ENCODE measurements at places on chromosomes 12 and 14.

- DNase-seq: no peak
These were observed 287.1 kb upstream of the SRRM4 start for GRCh38 chr12:118694128-118694775.

DNA sequence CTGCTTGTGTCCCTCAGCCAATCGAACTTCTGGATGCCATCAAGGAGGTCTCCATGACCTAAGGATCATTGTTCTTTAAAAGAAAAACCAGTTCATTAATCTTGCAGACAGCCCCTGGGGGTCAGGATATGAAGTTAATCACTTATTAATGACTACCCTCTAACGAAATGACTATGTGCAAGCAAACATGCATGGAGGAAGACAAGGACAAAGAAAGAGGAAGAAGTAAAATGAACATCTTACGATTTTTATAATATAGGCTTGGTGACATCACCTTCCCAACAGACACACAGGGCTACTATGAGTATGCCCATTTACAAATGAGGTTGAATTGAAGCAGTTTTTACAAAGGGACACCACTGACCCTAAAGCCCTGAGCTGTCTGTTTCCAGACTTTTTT is 111.1 kb upstream of the AMIGO2 start:
- DNase-seq: peak; percentile 39

DNA sequence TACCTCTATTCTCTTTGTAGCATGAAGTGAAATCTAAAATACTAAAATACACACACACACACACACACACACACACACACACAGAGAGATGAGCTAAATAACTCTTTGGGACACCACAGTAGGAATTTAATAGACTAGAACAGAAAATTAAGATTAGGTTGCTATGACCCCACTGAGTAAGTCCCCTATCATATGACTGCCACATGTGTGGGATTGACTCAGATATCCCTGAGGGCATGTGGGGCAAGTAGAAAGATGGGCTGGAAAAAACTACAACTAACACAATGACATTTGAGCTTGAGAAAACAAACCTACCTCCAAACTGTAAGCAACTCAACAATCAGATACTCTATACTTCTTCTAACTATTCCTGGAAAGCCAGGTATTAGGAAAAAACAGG is 27.0 kb downstream of the SLC25A21 start:
- no peak for DNase-seq

DNA sequence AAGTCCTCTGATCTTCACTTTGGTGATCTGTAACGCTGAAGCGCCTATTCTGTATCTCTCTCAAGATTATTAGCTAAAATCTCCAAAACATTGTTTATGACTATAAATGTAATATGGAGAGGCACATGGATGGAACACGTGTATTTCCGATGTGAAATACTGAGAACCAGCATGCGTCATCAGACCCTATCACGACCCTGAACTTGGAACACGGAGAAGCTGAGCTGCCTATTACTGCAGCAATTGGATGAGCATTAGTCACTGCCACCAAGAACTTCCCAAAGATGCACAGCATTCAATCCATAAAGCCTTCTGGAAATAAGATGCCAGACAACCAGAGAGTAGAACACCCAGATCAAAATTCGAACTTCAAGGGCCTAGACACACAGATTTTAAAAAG is 61.9 kb downstream of the PRKAB1 start:
- DNase-seq: no peak

- DNase-seq: no peak
These were observed 320.1 kb upstream of the DIO3 start for GRCh38 chr14:101241147-101241546.

DNA sequence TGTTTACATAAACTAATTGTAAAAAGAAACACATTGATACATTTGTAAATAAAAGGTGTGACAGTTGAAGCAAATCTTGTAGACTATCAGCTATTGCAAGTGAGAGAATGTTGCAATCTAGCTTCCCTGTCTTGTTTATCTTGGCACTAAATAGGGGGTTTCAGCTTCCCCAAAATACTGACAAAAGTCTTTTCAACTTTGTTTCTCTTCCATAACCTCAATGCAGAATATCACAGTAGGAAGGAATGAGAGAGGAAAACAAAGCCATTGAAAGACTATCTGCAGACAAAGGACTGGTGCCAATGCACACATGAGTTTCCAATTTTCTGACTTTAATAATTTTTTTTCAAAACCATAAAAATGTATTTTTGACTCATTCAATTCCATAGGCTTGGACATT is 886.2 kb upstream of the MGAT4C start:
- DNase-seq: no peak

DNA sequence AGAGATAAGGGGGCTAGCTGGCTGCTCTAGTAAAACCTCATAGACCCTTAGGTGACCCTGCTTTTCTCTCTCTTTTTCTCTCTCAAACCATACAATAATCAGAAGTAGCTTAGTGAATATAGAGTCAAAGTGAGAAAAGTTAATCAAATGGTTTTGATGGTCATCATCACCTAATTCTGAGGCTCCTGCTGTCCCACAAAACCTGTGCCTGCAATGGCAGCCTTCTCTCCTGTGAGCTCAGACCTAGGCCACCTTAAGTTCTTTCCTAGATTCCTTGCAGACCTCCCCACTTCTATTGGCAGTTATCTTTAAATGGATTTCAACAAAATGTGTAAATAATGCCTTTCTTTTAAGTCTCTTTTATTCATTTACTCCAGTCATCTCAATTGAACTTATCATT is 1.5 kb upstream of the RPAP3 start:
- DNase-seq: no peak

GRCh38 chr14:70013271-70013873 is 134.2 kb downstream of the SMOC1 start:
- peak; percentile 45 for DNase-seq

GRCh38 chr12:12803186-12803585 is 10.0 kb upstream of the DDX47 start:
- peak; percentile 68 for DNase-seq

- DNase-seq: no peak
These were observed 159.0 kb upstream of the LHX5 start for GRCh38 chr12:113630625-113631024.

- DNase-seq: no peak
These were observed 335.2 kb downstream of the BMP4 start for GRCh38 chr14:53621433-53621832.

GRCh38 chr12:18942669-18943068 is 186.9 kb upstream of the PLEKHA5 start:
- DNase-seq: no peak

GRCh38 chr12:117234441-117234840 is 44.2 kb upstream of the FBXO21 start:
- DNase-seq: no peak

- no peak for DNase-seq
These were observed 18.4 kb upstream of the C14orf180 start for GRCh38 chr14:104561124-104561557.

GRCh38 chr12:95705143-95705542 is 85.4 kb downstream of the NTN4 start:
- no peak for DNase-seq

GRCh38 chr12:96698965-96699364 is 208.1 kb upstream of the NEDD1 start:
- DNase-seq: no peak

DNA sequence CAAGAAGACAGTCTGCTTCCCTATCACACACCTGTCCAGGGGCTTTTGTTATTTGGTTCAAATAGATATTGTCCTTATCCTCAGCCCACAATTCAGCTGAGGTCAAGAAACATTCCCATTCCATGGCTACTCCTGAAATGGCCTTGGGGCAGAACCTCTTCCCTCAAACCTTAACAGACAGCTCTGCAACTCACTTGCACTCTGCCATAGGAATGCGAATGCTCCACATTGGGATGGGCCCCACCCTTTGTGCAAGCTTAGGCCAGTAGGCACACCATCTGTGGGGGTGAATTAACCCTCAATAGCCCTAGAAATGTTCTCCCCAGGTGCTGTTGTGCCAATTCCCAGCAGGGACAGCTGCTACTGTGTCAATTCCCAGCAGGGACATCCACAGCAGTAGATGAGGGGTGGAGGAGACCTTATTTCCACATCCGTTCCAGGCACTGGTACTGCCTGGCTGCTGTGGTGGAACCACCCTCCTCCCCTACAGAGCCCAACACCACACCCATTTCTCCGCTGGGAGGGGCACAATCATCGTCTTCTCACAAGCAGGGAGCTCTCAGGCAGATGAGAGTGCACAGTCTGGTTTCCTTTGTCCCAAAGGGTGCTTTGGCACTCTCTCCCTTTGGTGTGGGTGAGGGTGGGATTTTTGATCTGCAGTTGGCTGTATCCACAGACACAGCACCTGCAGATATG is 42.3 kb upstream of the GLIPR1 start:
- no peak for DNase-seq

- DNase-seq: no peak
These were observed 2.0 kb upstream of the GALC start for GRCh38 chr14:87994974-87995373.

DNA sequence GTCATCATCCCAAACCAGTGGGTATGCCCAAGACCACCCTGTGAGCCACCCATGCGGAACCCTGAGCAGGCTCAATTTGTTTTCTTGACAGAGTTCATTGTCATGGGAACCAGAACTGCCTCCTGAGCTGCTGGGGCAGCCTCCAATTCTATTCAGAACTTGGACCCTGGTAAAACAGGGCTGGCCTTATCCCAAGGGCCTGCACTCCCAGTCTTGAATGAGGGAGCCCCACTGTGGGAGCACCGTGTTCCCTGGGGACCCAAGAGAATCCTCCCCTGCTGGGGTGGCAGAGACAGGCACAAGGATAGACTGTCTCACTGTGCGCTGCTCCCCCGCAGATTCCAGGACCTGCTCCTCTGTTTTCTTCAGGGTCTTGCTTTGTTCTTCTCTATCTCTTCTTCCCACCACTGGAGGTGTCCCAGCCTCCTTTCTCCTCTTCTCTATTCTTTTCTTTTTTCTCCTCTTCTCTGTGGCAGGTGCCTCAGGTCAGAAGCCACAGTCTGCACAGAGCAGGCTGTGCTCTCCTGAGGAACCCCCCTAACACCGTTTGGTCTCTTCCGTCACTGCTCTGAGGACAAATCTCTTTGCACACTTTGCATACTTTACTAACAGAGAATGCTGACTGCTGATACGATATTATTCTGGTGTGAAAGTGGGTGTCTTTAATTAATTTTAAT is 31.2 kb upstream of the CHPT1 start:
- no peak for DNase-seq

GRCh38 chr12:114011711-114012110 is 45.6 kb upstream of the RBM19 start:
- DNase-seq: no peak

- DNase-seq: no peak
These were observed 85.7 kb upstream of the E2F7 start for GRCh38 chr12:77151030-77151429.

DNA sequence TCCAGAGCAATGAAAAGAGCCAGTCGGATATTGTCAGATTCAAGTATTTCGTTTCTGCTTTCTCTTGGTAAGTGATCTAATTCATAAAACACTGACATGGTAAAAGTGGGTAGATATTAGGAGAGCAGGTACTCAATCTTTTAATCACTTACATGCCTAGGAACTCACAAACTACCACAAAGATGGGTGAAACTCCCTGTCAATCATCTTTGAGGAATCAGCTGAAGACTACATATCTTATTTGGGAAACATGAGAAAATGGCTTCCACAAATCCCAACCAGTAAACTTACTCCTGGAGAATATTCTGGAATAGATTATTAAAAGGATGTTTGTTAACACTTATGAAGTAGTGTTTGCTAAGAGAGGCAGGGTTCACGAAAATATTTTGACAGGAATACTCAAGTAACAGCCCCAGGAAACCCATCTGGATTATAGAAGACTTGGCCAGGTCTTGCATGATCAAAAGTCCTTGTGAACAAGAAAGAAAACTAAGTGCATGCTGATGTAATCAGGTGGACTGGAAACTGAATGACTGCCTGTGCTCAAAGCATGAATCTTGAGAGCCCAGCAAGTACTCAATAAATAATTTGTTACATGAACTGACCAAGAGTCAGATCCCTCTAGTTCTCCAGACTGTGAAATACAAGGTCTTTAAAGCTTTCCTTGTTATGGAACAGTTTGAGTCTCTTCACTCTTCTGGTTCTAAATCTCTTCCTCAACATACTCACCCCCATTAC is 15.5 kb downstream of the CNIH1 start:
- DNase-seq: no peak

DNA sequence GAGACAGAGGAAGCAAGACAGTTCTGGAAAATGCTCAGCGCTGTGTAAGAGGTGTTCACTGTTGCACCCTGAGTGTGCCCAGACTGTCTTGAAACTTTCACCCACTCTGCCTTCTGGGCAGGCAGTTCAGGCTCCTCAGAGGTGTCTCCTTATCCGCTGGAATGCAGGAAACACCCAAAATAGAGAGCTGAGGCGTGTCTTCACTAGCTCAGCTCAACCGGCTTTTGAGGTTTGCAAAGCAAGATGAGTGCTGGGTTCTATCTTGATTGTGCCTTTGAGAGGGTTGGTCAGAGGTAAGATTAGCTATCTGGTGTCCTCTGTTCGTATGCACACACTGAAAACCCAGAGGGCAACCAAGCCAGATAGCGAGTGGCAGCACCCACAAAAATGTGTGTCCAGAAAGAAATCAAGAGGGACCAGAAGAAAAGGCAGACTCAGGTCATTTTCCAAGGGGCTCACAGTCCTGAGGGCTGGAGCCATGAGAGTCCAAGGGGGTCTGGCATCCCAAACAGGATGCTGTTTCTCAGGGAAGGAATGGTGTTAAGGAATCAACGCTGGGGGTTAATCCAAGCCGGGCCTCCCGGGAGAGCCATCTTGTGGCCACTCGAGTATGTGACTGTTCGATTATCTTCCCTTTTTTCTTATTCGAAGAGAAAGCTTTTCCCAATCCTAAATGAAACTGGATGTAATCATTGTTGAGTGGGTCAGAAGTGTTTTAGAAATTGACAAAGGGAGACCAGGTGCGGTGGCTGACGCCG is 47.1 kb downstream of the TBX3 start:
- peak; percentile 17 for DNase-seq

DNA sequence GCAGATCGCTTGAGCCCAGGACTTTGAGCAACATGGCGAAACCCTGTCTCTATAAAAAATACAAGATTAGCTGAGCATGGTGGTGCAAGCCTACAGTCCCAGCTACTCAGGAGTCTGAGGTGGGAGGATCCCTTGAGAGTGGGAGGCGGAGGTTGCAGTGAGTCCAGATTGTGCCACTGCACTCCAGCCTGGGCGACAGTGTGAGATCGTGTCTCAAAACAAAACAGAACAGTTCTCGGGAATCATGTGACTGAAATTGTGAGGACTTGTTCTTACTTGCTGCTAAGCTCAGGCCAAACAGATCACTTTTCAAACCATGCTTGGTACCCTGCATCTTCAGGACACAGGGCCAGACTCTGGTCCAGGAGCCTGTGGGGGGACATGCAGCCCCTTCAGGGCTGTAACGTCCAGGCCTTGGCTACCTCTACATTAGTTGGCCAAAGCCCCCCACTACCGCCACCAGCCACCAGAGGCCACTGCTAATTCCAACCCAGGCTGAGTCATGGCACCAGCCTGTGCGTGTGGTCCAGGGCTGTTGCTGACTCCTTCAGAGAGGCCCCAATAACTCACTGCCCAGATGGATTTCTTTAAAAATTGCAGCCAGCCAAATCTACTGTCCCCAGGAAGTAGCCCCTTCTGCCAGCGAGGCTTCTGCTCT is 33.4 kb upstream of the SYNDIG1L start:
- DNase-seq: peak; percentile 48

GRCh38 chr14:89364316-89364715 is 52.7 kb downstream of the FOXN3 start:
- no peak for DNase-seq
